ENCODE measurements at places on chromosomes 7 and 10.

- DNase-seq: no peak
Measured at GRCh38 chr7:155358066-155358947, 60.6 kb downstream of the INSIG1 start.

DNA sequence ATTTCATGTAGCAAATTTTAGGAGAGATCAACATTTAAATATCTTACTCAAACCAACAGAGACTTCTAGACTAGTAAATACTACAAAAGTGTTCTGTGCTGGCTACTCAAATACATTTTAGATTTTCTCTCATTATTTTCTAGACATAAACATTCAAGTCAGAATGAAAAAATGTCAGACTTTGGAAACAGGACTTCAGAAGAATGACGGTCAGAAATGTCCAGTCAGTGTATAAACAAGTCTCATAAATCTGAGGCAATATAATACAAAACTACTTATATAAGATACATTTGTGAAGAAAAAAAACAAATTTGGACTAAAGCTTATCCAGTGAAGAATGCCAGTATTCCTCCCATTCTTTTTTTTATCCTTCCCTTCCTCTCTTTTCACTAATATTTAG lies 25.9 kb downstream of the RNLS start:
- no peak for DNase-seq

DNA sequence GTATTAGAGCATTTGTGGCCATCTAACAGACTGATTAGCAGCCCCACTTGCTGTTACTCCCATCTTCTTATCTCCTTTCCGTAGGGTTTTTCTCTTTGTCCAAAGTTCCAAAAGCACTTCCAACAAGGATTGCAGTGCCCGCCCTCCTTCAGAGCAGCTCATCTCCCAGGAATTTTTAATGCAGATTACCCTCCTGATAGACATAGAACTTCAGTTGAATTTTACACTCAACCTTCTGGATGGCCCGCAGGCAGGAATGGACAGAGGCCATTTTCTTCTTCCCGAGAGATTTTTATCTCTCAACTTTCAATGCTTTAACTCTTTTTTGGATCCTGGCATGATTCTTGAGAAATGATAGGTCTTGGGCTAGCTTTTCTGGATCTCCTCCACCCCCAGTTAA lies 23.3 kb downstream of the PRKG1 start:
- no peak for DNase-seq

DNA sequence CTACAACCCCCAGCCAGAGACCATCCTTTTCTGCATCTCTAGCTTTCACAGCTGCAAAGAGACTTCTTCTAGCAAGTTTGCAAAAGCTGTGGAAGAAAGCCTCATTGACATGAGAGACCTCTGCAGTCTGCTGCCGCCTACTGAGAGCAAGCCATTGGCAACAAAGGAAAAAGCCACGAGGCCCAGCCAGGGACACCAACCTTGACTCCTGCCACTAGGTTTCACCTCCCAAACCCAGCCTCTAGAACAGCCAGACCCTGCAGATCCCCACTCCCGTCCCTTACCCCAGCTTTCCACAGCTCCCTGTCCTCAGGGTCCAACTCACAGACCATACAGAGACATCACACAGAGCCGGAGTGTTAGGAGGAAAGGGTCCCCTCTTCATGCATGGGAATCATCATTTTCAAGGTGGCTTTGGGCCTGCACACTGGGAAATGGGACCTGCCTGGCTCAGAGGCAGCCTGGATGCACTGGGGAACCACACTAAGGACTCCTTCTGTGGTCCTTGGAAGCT lies 14.6 kb upstream of the C10orf53 start:
- DNase-seq: no peak

DNA sequence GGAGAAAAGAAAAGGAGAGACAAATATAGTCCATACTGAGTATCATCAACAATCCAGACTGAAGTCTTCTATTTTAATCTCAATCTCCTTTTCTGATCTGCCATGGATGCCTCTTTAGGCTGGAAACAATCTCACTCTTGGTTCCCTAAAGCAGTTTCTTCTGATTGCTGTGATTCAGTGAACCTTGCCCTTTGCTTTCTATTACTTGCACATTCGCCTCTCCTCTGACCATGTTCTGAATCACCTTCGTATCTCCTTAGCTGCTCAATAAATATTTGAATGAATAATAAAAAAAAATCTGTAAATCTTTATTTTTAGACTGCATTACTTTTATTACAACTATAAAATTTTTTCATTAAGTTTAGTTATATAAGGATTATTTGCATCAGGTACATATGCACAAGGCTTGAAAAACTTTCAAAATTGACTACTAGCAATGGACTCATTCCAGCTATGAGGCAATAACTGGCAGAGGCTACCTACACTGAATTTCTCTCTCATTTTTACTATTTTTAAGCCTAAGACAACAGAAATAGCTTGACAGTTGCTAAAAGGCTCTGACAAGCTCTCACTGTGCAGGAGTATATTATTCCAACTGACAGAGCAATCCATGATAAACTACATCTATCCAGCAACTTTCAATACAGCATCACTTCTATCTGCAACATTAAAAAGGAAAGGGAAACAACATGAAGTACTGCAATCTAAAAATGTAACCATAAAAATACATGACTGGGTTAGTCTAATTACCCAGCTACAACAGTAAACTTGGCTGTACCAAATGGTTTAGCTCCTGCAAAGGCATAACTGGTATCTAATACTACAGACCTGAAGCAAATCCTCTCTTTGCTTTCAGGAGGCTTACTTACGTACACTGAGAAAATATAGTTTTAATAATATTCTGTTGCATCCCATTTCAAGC lies 25.6 kb downstream of the TM9SF3 start:
- DNase-seq: no peak

GRCh38 chr10:92834986-92835385 lies 13.3 kb upstream of the EXOC6 start:
- DNase-seq: no peak

- no peak for DNase-seq
Measured at GRCh38 chr7:105741982-105742381, 134.4 kb downstream of the ATXN7L1 start.

- DNase-seq: no peak
Measured at GRCh38 chr10:105844676-105845570, 1203.8 kb downstream of the SORCS3 start.

DNA sequence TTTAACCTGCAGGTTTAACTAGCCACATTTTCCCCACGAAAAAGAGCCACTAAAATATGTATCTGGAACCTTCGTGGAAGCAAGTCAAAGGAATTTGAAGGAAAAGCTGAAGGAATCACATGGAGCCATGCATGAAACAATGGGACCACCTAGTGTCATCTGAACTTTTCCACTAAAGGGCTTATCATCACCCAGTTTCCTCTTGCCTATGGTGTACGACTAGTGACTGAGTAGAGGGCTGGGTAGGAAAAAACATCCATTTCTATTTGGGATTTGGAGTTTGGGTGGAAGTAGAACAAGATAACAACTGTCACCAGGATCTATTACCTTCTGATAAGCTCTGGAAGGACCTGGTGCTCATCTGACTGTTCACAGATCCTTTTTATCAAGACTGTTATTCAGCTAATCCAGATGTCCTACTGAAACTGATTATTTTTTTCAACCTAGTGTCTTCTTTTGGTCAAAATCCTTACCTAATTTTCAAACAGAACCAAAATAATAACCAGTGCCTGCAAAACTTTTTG lies 153.2 kb upstream of the COL1A2 start:
- no peak for DNase-seq

DNA sequence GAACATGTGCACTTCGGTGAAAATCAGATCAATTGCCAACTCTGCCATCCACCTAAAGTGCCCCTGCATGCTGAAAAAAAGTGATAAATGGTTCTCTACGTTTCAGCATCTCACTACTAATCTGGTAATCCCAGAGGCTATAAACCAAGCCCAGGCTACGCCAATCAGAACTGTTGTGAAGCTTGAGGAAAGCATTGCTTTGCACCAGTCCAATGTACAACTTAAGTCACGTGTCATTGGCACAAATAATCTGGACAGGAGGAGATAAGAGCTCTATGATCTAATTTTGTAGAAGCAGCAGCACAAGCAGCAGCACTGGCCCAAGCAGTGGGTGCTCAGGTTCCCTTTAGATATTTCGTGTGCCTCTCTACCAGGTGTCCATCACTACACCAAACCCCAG lies 4.4 kb upstream of the EGR2 start:
- no peak for DNase-seq

DNA sequence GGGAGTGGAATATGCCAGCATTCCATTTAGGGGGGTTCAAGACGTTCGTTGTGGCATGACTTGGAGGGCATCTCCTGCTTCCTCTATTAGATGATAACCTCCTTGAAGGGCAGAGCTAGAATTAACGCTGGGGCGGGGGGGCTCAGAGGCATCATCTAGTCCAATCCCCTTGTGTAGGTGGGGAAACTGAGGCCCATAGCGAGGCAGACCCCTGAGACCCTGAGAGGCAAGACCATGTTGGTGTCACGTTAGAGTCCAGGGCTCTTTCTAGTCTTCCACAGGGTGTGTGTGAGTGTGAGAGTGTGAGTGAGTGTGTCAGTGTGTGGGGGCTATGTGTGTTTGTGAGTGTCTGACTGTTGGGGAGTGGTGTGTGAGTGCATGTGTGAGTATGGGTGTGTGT lies 29.3 kb upstream of the NUB1 start:
- DNase-seq: no peak

DNA sequence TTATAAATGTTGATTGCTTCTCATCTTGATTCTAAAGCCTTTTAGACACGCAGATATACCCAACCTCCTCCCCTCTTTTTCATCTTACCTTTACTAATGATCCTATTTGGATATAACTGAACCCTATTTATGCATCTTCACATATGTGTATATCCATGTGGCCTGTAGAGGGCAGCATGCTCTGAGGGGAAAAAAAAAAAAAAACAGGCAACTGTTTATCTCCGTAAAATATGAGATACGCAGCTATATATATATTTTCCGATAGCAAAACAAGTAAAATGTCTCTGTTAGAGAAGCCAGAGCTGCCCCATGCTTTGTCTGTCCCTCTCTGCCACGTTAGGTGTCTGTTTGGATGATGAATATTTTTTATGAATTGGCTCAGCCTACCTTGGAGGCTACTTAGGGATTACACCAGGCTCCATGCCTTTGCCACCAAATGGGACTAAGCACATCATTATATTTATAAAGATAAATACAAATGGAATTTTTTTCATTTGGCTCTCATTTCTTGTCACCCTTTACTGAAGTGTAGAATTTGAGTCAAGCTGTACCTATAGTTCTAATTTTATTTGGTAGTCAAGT lies 174.8 kb upstream of the FZD1 start:
- DNase-seq: peak; percentile 74

DNA sequence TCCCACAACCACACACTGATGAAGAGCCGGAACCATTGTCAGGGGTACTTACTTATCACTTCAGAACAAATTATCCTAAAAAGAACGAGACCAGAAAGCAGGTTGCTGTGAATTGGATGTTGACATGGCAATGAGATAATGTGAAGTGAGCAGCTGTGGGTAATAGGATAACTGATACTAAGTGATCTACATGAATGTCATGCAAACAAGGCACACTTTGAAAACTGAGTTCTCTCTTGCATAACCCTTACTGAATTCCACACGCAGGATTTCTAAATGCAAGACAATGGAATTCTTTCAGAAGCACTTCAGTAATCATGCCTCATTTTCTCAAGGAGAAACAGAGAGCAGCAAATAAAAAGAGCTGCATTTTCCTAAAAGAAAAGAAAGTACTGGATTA lies 242.5 kb upstream of the TMEM229A start:
- no peak for DNase-seq

DNA sequence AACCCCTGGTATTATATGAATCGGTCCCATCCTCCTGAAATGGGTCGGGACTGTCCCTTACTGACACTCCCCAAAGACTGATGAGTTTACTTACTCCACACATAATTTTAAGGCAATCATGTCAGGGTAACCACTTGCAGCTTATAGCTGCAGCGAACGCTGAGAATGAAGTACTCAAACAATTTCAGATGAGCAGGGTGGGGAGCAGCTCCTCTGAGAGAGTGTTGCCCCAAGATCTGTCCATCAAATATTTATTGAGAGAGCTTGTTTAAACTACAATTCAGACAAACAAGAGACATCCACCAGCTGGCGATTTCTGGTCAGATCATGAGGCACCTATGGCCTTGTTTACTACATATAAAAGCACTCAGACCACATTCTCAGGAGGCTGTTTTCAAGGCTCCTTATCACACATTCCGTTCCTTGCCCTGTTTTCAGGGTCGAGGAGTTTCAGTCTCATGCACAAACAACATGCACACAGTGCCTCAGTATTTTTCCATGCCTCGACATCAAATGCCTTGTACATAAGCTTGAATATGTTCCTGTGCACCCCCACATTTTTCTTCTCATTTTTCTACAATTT lies 80.1 kb downstream of the THSD7A start:
- no peak for DNase-seq

Measured in cerebellar cortex (tissue), 1 donor.